ENCODE measurements at places on chromosomes 2 and 18. TPM values are rescaled to one million over a fixed set of nuclear protein-coding genes. Genes with fewer than 3 reads are reported as not detected.

The IL36RN gene
- not detected for total RNA-seq

DNA sequence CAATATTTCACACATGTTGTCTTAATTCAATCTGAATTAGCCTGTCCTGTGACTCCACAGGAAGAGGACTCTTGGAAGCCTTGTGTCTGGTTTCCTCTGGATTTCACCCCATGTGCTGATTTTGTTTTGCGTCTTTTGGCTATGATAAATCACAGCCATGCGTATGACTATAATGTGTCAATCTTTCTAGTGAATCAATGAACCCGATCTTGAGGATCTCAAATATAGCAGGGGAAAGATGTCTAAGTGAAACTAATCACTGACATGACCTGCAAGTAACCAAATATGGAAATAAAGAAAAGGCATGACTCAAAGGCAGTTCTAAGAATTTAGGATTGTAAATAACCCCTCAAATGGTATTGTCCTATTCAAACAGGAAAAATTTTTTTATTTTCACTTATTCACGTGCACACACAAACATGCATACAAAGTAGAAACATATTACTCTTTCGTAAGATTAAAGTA lies 8.2 kb downstream of the WDFY1 start:
- DNase-seq: no peak

The AQP12B gene
- total RNA-seq: not detected

DNA sequence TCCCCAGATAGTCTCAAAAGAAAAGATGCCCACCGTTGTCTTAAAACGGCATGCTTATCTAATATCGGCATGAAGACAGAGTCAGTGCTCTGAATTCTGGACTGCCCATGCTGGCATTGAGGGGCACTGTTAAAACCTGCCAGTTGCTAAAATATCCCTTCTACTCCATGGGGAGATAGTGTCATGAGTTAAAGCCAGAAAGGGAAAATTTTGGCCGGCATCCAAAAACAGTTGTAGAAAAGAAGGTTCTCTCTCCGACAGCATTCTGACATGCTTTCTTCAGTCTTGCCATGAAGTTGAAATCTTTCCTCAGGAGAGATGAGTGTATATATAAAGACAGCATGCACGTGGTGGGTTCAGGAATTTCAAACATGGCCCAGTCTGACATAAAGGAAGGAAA lies 401.3 kb upstream of the PIK3C3 start:
- DNase-seq: no peak

GRCh38 chr2:104026725-104027124 lies 827.2 kb upstream of the POU3F3 start:
- peak; percentile 0 for DNase-seq

The ADAM23 gene
- 1.2 TPM for total RNA-seq

The SLC1A4 gene
- 21.1 TPM for total RNA-seq

GRCh38 chr2:191894681-191895147 lies 47.8 kb upstream of the CAVIN2 start:
- no peak for DNase-seq

DNA sequence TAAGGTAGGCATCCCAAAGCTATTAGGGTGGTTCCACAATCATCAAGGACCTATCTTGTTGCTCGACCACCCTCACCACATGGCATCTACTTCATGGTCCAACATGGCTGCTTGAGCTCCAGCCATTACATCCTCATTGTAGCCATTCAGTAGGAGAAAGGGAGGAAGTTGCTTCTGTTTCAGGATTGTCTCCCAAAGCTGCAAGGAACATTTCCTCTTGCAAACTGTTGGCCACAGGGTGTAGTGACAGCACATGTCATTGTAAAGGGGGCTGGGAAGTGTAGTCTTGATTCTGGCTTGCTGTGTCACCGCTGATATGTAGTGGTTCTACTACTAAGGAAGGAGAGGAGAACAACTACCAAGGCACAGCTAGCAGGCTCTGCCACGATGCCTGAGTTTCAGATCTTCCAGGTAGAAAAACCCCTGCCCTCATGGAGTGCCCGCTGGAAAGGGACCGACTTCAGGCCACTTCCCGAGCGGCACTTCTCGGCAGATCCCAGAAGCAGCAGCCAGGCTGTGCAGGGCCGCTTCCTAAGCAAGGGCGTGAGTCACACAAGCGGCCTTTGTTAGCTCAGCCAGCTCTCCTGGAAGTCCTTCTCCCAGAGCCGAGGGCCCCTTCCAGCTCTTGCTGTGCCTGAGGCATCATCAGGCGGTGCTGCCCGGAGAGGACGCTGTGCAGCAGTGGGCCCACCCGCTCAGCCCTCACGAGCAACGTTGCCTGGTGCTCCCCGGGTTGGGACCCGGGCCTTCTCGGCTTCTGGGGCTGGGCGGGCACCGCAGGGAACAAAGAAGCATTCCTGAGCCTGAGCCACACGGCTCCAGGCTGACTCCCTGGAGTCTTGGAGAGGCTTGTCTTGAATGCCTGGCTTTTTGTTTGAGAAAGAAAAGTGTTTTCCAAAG lies 58.2 kb downstream of the HS6ST1 start:
- DNase-seq: peak; percentile 89

DNA sequence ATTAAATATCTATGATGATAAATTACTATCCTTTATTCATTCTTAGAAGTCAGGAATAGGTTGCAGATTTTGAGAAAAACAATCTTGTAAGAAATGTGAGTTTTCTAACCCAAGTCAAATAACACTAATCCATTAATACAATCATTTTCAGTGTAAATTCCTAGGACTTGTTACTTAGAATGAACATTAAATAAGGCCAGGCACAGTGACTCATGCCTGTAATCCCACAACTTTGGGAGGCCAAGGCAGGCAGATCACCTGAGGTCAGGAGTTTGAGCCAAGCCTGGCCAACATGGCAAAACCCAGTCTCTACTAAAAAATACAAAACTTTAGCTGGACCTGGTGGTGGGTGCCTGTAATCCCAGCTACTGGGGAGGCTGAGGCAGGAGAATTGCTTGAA lies 45.8 kb upstream of the CDKL4 start:
- peak; percentile 24 for DNase-seq

The GLI2 gene
- 1.3 TPM for total RNA-seq

The UGT1A5 gene
- not detected for total RNA-seq

The COX5B gene
- total RNA-seq: 151 TPM

The NEB gene
- not detected for total RNA-seq

DNA sequence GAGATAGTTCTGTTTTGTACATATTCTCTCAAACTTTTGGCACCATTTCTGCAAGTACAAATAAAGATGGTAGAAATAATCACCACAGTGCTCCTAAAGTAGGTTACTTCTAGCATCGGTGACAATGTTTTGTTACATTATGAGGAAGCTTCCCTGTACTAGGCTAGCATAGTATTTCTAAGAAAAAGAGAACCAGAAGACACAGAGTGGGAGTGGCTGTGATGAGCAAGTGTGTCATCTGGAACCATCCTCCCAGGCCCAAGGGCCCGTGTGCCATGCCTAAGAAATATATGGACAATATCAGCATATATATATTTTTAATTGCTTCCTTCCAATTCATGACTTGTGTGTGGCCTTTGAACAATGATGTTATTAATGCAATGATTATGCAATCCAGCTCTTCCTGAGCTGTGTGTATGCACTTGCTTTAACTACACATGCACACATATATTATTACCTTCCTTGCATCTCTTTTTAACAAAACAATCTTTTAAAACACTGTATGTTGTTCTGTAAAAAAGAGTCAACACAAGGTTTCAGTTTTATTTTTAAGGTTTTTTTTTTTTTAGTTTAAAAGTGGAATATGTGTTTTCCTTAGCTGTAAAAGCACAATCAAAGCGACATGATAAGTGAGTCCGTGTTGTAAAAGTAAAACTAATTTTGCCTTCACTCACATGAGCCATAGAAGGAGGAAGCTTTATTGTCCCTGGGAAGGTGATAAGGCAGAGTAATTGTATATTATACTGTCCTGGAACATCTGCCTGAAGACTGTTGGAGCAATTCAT lies 303.9 kb downstream of the ZNF407 start:
- no peak for DNase-seq

GRCh38 chr18:4333043-4333442 lies 122.1 kb downstream of the DLGAP1 start:
- no peak for DNase-seq

All from MG63 (cell line).